Fibroblast of the aortic adventitia (primary cell): ENCODE measurements at places on chromosomes 6 and 20. TPM values are rescaled to one million over a fixed set of nuclear protein-coding genes. Genes with fewer than 3 reads are reported as not detected.

The C6orf163 gene
- total RNA-seq: 3.9 and 5.2 TPM in 2 replicates

The MICB gene
- total RNA-seq: 3.4 and 16.6 TPM in 2 replicates

The AVP gene
- not detected in 2 replicates for total RNA-seq

The CNKSR3 gene
- total RNA-seq: 4.3 and 11.7 TPM in 2 replicates

DNA sequence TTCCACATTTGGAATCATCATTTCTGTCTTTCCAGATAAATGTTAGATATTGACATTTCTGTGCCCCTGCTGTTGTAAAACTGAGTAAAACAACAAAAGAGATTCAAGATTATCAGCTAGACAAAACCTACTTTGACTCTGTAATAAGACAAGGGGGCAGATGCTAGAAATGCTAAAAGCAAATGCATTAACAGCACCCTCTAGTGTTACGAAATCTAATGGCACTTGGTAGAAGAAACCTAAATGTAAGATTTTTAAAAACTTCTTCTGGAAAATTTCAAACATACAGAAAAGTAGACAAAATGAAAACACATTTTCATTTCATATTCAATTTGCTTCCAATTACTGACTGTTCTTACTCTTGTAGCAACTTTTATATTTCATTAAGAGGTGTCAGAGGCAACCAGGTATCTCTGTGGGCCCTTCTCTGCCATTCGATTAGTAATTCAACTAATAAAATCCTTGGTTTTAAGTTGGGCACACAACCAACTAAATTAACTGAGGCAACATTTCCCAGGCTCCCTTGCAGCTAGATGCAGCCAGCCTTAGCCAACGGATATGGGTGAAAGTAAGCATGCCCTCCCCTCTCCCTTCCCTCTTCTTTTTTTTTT lies 45.0 kb downstream of the SLC23A2 start:
- DNase-seq: peak; percentile 86

- peak; percentile 13 for DNase-seq
These were observed 291.8 kb downstream of the FOXC1 start for GRCh38 chr6:1901556-1901955.

DNA sequence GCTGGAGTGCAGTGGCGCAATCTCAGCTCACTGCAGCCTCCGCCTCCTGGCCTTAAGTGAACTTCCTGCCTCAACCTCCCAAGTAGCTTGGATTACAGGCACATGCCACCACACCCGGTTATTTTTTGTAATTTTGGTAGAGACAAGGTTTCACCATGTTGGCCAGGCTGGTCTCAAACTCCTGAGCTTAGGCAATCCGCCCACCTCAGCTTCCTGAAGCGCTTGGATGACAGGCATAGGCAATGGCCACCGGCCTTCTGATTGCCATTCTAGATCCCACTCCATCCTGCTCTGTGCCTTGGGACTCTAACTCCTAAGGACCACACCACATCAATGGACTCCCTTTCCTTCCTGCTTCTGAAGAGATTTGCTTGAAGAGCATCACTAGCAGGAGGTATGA lies 60.6 kb downstream of the SEL1L2 start:
- no peak for DNase-seq

DNA sequence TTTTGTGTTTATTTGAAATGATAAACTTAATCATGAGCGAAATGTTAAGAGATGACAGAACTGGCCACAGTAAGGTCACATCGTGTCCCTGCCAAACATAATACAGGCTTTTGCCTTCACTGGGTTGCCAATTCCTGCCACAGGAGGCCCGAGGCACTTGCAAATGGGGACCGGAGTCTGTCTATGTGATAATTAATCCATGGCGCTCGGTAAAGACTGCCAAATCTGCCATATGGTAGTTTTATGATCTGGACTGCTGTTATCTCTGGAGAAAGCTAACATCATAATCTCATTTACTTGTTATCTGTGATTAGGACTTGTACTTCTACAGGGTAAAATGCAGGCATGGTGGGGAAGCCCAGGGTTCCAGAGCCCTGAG lies 170.5 kb upstream of the TSHZ2 start:
- no peak for DNase-seq

DNA sequence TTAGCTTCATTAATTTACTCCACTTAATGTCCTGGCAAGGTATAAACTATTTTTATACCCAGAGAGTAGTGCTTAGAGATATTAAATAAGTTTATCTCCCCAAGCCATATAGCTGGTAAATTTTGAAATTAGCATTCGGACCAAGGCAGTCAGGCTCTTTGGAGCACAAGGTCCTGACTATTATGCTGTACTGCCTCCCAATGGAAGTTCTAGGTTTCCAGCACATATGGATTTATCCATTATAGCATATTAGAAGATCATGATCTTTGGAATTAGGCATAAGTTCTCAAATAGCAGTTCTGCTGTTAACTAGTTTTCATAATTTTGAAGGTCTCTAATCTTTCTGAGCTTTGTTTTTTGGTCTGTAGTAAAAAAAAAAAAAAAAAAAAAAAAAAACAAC lies 835.3 kb upstream of the EPHA7 start:
- no peak for DNase-seq

DNA sequence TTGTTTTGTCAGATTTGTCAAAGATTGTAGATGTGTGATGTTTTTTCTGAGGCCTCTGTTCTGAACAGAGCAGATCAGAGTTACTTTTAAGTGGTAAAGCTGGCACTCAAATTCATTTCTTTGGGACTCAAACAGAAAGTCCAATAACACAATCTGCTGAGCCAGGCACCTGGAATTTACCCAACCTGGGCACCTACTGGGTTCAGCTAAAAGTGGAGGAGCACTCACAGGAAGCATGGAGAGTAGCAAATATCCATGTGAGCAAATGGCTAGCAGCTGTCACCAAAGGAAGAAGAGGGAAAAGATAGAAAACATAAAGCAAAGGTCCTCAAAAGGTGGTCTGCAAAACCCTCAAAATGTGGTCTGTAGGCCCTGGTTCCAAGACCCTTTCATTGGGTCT lies 116.8 kb downstream of the FIG4 start:
- DNase-seq: no peak

- no peak for DNase-seq
These were observed 63.7 kb upstream of the CTNNBL1 start for GRCh38 chr20:37630166-37630565.

DNA sequence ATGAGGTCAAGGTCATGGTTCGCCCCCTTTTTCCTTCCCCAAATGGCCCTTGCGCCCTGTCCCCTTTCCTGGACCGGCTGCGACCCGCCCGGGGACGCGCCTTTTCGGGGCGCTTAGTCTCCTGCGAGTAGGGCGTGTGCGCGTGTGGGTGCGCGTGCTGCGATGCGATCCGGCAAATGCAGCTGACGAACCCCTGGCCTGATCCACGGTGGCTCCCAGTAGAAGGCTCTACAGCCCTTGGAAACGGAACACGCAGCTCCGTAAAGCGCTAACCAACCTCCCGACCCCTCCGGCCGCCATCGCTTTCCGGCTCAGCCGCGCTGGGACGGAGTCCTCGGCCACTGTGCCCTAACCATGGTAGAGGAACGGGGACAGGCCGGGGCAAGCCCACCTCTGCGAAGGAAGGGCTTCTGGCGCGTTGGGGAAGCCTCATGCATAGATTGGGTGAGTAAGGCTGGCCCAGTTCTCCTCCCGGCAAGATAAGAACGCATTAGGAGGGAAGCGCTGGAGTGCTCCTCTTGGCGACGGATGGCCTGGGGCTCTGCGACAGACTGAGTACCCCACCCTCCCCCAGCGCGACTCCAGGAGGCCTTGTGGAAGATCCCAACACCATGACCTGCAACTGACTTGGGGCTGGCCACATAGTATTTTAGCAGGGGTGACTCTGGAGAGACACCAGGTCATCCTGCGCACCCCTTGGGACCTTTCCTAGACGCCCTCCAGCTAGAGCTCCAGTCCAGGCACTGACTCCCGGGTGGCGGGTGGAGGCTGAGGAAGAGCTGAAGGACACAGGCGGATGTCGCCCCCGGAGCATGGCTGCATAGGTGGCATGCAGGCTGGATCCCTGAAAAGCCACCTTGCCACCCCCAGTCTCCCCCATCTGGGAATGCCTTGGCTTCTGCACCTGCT lies 1.1 kb upstream of the SLC4A11 start:
- peak; percentile 22 for DNase-seq

- no peak for DNase-seq
These were observed 21.9 kb downstream of the FBXL4 start for GRCh38 chr6:98925831-98926230.

GRCh38 chr6:167984144-167984719 lies 13.2 kb upstream of the KIF25 start:
- DNase-seq: no peak

DNA sequence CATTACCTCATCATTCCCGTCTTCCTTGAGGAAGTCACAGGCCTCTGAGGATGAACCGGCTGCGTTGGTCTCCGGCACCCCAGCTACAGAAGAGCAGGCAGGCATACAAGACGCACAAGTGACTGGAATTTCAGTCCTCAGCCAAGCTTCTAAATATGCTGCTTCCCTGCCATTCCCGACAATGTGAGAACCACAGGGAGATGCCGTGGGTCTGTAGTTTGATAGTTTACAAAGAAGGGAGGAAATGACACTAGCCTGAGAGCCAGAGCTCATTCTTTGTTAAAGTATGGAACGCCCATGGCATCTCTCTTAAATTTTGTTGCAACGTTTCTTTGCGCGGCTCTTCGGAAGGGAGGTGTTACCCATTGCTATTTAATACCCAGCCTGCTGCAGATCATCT lies 25.7 kb downstream of the HEBP2 start:
- no peak for DNase-seq

DNA sequence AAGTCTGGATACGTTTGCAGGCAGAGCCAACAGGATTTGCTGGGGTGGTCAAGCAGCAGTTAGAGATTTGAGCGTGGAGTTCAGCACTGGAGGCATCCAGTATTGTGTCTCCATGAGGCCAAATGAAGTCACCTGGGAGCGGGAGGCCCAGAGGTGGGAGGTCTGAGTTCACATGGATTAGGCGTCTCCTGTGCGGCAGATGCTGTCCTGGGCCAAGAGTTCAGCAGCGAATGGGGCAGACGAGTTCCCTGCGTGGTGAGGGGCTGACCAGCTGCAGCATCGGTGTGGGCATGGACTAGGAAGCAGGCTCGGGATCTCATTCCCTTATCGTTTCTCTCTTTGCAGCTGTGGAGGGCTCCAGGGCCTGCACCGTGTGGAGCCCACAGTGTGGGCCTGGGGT lies 66.2 kb downstream of the BCAS4 start:
- no peak for DNase-seq

GRCh38 chr6:27414996-27415395 lies 26.4 kb downstream of the ZNF391 start:
- DNase-seq: no peak

DNA sequence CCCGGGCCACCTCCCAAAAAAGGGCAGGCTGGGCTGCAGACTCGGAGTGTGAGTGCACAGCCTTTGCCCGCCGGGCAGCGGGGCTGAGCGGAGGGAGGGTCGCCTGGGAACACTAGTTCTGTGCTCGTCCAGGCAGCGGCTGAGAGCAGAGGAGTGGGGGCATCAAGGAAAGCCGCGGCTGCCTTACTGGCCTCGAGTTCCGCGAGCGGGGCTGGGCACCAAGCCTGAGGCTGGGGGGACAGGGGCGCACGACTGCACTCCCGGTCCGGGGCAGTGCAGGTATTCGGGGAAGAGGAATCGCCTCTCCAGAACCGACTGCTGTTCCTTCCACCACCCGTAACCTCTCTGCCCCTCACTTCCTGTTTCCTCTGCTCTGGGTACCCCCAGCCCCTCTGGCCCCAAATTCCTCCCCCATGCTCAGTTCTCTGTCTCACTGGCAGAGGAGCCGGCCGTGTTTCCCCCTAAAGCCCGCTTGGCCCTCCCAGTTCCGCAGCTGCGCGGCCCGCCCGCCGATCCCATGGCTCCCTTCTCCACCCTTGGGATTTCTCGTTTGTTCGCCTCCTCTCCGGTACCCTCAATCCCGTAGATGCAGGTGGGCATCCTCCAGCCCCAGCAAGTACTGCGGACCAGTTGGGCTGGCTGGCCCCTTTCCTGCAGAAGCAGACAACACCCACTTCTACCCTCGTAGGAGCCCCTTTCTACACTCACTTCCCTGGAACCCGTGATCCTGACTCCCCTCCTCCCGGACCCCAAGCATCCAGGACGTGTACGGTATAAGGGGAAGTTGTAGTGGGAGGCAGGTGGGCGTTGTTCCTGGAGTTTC lies 5.1 kb downstream of the RING1 start:
- no peak for DNase-seq

DNA sequence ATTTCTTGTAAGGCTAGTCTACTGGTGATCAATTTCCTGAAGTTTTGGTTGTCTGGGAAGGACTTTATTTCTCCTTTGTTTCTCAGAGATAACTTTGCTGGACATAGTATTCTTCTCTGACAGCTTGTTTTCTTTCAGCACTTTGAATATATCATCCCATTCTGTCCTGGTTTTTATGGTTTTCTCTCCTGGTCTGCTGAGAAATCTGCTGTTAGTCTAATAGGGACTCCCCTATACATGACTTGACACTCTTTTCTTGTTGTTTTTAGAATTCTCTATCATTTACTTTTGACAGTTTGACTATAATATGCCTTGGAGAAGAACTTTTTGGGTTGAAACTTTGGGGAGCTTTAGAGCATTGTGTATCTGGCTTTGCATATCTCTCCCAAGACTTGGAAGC lies 112.5 kb downstream of the PRL start:
- DNase-seq: no peak

DNA sequence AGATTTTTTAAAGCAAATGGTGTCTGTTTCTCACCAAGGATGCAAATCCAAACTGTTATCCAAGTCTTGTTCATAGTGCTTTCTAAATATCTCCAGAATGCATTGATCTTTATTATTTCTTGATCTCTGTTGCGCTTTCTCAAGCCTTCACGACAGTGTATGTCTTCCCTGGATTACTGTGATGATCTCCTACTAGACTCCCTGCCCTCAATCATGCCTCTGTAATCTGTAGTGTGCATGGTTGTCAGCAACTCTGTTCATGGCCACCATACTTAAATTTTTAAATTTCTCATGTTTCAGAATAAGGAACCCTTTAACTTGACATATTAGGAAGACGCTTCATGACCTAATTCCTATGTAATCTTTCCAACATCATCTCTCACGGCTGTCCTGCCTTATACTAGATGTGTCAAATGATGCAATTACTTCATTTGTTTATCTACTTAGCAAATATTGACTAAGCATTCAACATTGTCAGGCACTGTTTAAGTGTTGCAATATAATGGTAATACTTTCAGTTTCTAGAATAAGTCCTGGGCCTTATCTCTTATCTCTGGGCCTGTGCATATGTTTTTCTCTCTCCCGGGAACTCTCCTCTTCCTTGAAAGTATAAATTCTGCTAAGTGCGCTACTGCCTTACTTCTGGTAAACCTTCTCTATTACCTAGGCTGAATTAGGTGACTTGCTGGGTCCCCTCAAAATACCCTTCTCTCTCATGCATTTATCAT lies 25.6 kb upstream of the AHI1 start:
- peak; percentile 60 for DNase-seq

DNA sequence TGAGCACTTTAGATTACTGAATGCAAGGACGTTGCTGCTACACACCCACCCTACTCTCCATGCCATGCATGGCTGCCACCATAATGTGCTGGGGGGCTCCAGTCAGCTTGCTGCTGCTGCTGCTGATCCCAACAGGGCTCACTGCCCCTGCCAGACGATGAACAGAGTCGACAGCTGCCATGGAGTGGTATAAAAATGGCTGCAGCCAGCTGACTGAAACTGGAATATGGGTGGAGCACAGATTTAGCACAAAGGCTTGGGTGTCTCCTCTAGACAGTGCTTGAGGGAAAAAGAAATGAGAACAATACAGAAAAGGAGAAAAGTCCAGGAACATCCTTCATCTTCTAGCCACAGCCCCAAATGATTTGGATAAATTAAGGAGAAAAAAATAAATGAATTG lies 150.7 kb downstream of the PDSS2 start:
- no peak for DNase-seq
